Cortex of kidney (tissue), 1 donor: ENCODE measurements at places on chromosomes 13 and 19.

DNA sequence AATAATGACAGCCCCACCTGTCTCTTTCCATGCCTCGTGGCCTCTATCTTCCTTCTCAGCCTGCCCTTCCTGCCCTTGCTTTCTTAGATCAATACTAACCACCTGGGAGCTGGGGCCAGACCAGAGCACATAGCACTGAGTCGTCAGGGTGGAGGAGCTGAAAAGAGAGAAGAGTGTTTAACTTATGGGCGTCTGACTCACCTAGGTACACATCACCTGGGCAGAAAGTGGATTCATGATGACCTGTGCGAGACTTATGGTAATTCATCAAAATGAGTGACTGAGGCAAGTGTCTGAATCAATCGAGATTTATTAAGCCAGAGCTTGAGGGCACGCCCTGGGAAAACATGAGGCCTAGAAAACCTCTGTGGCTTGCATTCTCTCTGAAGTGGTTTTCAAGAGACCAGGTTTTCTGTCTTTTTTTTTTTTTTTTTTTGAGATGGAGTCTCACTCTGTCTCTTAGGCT, 19.2 kb downstream of the CEACAM6 start:
- no peak for DNase-seq

- no peak for DNase-seq
These were observed 42.0 kb downstream of the LNX2 start for GRCh38 chr13:27578121-27579030.

- DNase-seq: no peak
These were observed 1.2 kb downstream of the C2CD4C start for GRCh38 chr19:407511-408440.

DNA sequence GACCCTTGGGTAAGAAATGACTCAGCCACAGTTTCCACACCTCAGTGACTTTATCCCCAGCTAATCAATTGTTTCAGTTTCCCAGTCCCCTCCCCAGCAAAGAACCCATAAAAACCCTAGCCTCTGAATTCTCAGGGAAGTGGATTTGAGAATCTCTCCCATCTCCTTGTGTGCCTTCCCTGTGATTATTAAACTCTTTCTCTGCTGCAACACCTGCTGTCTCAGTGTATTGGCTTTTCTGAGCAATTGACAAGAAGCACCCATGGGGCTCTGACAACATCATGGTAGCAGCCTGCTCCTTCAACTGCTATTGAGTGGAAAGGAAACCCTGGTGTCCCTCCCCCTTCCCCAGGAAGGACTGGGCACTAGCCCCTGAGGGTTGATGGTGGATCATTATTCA, 73.7 kb downstream of the UQCRFS1 start:
- no peak for DNase-seq

GRCh38 chr13:101624210-101624922, 171.9 kb downstream of the ITGBL1 start:
- DNase-seq: no peak
